ENCODE measurements at places on chromosomes 1 and 21.

- ATAC-seq = no peak
Measured at GRCh38 chr21:46195595-46196195, 11.4 kb upstream of the SPATC1L start.

DNA sequence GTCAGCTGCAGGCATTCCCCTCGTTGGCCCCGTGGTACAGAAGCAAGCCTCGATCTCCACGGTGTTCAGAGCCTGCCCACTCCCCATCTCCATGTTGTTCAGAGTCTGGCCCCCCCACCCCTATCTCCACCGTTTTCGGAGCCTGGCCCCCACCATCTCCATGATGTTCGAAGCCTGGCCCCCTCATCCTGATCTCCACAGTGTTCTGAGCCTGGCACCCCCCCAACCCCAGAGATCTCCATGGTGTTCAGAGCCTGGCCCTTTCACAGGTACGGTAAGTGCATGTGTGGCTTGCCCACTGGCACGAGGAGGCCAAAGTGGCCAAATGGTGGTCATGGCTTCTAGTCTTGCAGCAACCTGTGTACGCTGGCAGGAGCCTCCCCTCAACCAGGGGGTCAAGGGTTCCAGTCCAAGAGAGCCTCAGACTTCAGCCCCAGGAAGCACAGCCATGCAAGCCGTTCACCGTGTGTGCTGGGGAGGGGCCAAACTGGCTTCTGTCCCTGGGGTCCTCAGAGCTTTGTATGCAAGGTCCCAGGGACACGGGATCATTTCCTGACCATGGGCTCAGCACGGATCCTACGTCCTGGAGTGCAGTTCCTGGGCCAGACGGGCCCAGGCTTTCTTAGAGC lies 13.3 kb upstream of the PCBP3 start:
- ATAC-seq = no peak

GRCh38 chr21:30434033-30434631 lies 4.1 kb downstream of the KRTAP13-4 start:
- no peak for ATAC-seq

DNA sequence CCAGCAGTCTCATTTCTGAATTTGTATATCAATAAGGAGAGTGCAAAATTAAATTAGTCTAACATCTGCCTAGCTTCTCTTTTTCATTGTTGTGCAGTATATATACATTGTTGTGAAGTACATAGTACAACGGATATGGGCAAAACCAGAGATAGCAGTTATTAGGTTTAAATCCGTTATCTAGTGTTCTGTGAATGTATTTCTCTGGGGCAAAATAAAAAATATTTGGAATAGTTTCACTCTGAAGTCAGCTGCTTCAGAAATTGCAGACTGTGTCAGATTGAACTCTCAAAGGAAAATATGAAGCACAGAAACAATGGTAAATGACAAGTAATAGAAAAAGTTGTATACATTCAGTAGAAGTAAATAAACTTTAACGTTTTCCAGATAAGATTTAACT lies 836.5 kb upstream of the CXADR start:
- no peak for ATAC-seq

- peak; percentile 57 for ATAC-seq
Measured at GRCh38 chr1:27554293-27554692, 49.7 kb downstream of the AHDC1 start.

GRCh38 chr1:20609541-20609940 lies 20.6 kb downstream of the CDA start:
- ATAC-seq = no peak

GRCh38 chr1:40742363-40743061 lies 41.1 kb upstream of the KCNQ4 start:
- ATAC-seq = no peak

- no peak for ATAC-seq
Measured at GRCh38 chr1:65698590-65698989, 94.1 kb upstream of the PDE4B start.

GRCh38 chr1:8133190-8133589 lies 107.1 kb upstream of the ERRFI1 start:
- ATAC-seq = no peak

DNA sequence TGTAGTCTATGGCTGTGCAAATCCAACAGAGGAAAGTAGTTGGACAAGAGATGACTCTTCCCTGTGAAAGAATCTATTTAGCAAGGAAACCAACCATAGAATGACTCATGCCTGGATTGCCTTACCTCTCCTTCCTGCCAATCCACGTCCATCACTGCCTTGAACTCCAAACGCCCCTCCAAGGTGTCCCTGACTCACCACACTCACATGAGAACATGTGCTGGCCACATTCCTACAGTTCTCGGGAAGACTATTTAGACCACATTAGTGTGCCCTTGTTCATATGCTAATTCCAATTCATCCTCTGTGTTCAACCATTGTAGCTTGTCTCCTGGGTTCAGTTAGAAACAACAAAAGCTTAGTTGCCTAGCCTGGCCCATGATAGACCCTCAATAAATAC lies 157.3 kb downstream of the SLC30A10 start:
- ATAC-seq = peak; percentile 96
